ENCODE measurements at places on chromosomes 5 and 9.

DNA sequence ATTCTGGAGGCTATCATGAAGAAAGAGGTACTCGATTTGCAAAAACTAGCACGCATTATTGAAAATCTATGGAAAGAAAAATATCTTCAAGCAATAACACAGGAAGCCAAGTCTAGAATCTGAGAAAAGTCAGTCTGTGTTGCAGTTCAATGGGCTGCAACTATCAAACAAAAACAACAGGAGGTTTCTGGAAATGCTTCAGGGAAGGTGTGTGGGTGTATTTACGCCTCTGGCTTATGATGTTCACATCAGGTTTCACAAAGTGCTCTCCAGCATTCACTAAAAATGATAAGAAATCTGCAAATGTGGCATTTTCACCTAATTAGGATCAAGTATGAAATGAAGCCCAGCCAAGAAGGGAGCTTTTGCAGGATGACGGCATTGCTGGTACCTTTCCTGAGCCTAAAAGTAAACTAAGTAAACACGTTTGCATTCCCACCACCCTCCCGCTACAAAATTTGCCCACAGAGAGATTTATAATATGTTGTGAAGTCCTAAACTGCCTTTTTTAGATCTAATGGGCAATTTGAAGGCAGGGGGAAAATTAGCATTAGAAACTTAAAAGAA lies 146.4 kb downstream of the GABRB2 start:
- no peak for DNase-seq

DNA sequence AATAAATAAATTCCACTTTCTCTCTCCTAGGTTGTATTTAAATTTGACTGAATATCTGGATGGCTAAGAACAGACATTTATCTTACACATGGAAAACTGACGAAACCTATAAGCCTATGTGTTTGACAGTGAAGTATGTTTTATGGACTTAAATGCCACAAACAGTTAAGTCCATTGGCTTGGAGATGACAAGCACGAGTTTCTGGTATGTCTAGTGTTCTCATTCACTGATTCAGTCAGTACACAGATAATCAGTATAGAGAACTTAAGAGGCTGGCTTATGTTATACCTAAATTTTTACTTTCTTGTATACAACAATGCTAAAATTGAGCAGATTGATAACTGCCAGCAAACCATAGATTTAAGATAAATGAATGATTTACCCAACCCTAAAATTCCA lies 38.9 kb downstream of the SNAPC3 start:
- DNase-seq = no peak

GRCh38 chr9:19999491-20000057 lies 210.7 kb upstream of the SLC24A2 start:
- no peak for DNase-seq

- DNase-seq = no peak
Measured at GRCh38 chr9:16626577-16627130, 243.8 kb downstream of the BNC2 start.

GRCh38 chr9:124214596-124215367 lies 43.0 kb upstream of the NEK6 start:
- no peak for DNase-seq

GRCh38 chr5:22372826-22373660 lies 480.1 kb downstream of the CDH12 start:
- DNase-seq = no peak

All from NCI-H2081 treated with DMSO at 0.1 percent for 48 hours (cell line).